ENCODE measurements at places on chromosomes 3 and 15.

- DNase-seq, result no peak
These were observed 492.4 kb upstream of the FRG2C start for GRCh38 chr3:75171630-75172230.

GRCh38 chr3:110851736-110852135, 219.9 kb upstream of the NECTIN3 start:
- no peak for DNase-seq

DNA sequence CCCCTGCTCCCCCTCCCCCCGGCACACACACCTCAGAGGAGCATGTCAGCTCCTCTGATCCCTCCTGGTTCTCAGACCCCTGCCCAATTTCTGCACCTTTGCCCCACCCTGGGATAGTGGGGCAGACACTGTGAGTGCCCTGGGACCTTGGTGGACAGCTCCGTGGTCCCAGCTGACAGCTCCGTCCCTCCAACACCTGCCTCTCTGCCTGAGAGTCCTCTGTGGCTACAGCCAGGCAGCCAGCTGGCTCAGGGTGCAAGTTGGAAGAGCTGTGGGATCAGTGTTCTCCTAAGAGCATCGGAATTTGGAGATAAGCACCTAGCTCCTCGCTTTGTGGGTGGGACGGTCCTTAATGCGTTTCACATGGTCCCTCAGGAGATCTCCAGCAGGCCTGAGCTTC, 43.7 kb upstream of the PGPEP1L start:
- DNase-seq, result no peak

DNA sequence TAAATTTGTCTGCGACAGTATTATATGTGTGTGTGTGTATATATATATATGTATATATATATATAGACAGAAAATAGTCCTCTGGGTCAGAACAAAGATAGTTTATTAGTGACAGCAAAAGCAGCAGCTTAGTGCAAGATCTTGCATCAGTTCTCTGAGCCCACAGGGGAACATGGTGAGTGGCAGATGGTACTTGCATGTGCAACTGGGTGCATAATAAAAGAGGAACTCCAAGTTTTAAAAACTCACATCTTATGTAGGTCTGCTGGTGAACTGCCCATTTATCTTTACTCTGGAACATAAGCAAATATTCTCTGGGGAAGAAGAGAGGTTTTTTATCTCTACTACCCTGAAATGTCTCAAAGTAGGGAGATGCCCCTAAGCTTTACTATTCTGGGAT, 276.4 kb downstream of the POLQ start:
- no peak for DNase-seq

- DNase-seq, result no peak
These were observed 119.8 kb upstream of the NEO1 start for GRCh38 chr15:72932472-72932871.

DNA sequence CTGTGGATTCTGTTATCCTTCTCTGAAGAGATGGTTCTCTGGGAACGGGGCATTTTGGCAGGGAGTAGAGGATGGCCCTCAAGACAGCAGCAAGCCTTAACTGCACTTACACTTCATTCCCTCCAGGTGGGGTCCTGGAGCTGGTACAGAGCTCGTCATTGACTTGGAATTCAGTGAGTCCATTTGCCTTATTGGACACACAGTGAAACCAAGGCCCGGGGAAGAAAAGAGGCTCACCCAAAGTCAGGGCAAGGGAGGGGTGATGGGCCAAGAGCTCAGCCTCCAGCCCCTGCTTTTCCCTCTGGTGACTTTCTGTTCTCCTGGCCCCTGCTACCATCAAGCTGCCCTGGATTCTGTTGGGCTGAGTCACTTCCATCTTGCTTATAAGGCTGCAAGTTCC, 125.6 kb downstream of the ETFA start:
- peak; percentile 29 for DNase-seq

- no peak for DNase-seq
These were observed 100.9 kb upstream of the TLE3 start for GRCh38 chr15:70198441-70199123.

GRCh38 chr3:30520699-30521098, 85.7 kb upstream of the TGFBR2 start:
- no peak for DNase-seq

DNA sequence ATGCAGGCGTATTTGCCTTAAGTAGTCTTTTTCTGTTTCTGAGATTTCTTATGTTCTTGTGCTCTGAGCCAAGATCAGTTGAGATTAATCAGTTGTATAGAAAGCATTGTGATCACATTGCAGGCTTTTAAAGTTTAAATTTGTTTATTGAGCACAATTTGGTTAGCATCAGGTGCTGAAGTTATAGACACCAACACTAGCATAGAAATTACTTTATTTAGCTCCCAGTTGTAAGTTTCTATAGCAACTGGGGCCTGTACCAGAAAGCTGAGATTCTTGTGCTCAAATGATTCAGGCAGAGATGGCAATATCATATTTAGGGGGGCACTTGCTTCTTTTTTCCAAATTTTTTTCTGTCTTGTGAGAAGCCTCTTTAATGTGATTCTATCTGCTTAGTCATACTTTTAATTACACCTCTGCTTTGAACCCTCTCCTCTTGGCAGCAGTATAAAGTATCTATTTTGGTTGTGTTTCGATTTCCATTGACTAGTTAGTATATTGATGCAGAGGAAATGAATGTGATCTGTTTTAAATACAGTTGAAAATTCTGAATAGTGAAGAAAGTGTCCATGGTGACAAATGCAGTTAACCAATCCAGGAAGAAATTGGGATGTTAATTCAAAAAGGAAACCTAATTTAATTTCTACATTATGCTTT, 241.7 kb upstream of the GBE1 start:
- DNase-seq, result no peak

- DNase-seq, result no peak
These were observed 552.6 kb upstream of the ADAMTS9 start for GRCh38 chr3:65240366-65240765.

All from Jurkat, Clone E6-1 (cell line).